ENCODE measurements at places on chromosomes 2 and 18. TPM values are rescaled to one million over a fixed set of nuclear protein-coding genes. Genes with fewer than 3 reads are reported as not detected.
A peak's percentile ranks its signal among the peaks of the same experiment; 100 is the strongest.

GRCh38 chr2:175236930-175237329 lies 55.4 kb upstream of the ATP5MC3 start:
- H3K4me3 ChIP-seq, result no peak overlapping the region
- H3K27ac ChIP-seq, result no peak overlapping the region

TLX2 gene
- total RNA-seq, result 0.82 TPM

- H3K27me3 ChIP-seq, result peaks cover 9% of the 10 kb centered on the region
- H3K36me3 ChIP-seq, result peaks cover 7% of the 10 kb centered on the region
- H3K27ac ChIP-seq, result no peak overlapping the region
- H3K4me3 ChIP-seq, result no peak overlapping the region
Measured at GRCh38 chr2:8368463-8368862, 313.4 kb upstream of the ID2 start.

FAP gene
- not detected for total RNA-seq

GRCh38 chr2:68351997-68352396 lies 13.1 kb upstream of the PLEK start:
- H3K27me3 ChIP-seq, result peaks cover 27% of the 10 kb centered on the region
- H3K4me3 ChIP-seq, result no peak overlapping the region
- no peaks in the 10 kb centered on the region for H3K36me3 ChIP-seq
- H3K27ac ChIP-seq, result no peak overlapping the region
- peaks cover 3% of the 10 kb centered on the region for H3K4me1 ChIP-seq

DNA sequence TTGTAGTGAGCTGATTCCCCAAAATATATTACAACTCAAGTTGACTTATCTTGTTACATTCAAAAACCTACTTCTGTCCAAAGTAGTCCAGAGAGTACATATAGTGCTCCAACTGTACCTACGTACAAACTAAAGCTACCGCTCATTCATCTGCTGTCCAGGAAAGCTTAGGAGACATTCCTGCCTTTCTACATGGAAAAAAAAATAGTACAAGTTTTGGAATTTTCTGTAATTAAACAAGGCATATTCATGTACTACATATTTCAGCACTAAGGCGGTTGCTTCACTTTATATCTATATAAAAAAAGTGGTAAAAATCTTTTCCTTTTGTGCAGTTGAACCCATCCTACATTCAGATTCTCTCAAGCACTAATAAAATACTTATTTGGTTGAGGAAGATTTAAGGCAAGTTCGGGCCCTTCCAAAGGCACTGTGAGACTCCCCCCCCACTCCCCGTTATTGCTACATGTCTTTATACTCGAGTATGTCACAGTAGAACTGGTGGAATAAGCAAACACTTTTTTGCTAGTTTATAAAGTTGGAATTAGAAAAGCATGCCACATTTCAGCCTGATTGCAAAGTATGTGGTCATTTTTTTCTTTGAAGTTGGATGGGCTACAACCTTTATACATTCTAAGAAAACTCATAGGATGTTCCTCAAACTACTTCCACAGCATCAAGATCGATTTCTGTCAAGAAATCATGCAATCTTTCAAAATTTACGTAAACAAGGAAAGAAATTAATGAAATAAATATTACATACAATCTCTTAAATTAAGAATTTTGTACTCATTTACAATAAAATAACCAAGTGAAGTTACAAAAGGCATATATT lies 3.7 kb downstream of the ZFP36L2 start:
- DNase-seq, result no peak
- H3K36me3 ChIP-seq, result peaks cover 44% of the 10 kb centered on the region
- peak overlapping the region; percentile 77 for H3K4me3 ChIP-seq
- no peaks in the 10 kb centered on the region for H3K27me3 ChIP-seq
- H3K4me1 ChIP-seq, result peaks cover 44% of the 10 kb centered on the region
- peak overlapping the region; percentile 93 for H3K27ac ChIP-seq

- H3K27me3 ChIP-seq, result no peaks in the 10 kb centered on the region
- H3K27ac ChIP-seq, result no peak overlapping the region
- no peak for DNase-seq
- no peak overlapping the region for H3K4me3 ChIP-seq
- H3K36me3 ChIP-seq, result no peaks in the 10 kb centered on the region
- no peaks in the 10 kb centered on the region for H3K4me1 ChIP-seq
Measured at GRCh38 chr2:65742977-65743376, 310.6 kb upstream of the SPRED2 start.

DNA sequence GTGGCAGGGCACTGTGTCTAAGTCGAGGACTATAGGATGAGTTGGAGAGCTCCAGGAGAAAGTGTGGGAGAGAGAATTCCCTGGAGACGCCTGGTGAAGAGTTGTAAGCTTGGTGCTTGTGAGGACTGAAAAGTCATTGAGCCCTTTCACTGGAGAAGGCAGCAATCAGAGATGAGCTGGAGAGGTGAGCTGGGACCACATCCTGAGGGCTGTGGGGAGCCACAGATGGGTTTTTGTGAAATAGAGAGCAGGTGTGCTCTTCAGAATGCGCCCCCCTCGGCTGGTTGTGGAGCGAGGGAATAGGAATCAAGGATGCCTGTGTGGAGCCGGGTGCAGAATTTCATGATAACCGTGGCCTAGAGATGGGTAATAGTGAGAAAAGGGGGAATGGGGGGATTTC lies 224.3 kb downstream of the KLHL29 start:
- peaks cover 13% of the 10 kb centered on the region for H3K4me1 ChIP-seq
- peaks cover 7% of the 10 kb centered on the region for H3K36me3 ChIP-seq
- no peak overlapping the region for H3K27ac ChIP-seq
- DNase-seq, result peak; percentile 60

FRZB gene
- total RNA-seq, result not detected

GRCh38 chr2:191895195-191895594 lies 48.3 kb upstream of the CAVIN2 start:
- no peak overlapping the region for H3K27ac ChIP-seq
- H3K27me3 ChIP-seq, result peaks cover 9% of the 10 kb centered on the region
- no peak for DNase-seq
- H3K4me1 ChIP-seq, result no peaks in the 10 kb centered on the region
- H3K36me3 ChIP-seq, result no peaks in the 10 kb centered on the region

Data from activated CD8-positive, alpha-beta memory T cell treated with anti-CD3 and anti-CD28 coated beads, Interleukin-2, amount 10 ng/mL, durations not matched to agents 7 days and 5 days (primary cell).